NCI-H1417 (cell line): ENCODE measurements at places on chromosomes 11 and 22.

DNA sequence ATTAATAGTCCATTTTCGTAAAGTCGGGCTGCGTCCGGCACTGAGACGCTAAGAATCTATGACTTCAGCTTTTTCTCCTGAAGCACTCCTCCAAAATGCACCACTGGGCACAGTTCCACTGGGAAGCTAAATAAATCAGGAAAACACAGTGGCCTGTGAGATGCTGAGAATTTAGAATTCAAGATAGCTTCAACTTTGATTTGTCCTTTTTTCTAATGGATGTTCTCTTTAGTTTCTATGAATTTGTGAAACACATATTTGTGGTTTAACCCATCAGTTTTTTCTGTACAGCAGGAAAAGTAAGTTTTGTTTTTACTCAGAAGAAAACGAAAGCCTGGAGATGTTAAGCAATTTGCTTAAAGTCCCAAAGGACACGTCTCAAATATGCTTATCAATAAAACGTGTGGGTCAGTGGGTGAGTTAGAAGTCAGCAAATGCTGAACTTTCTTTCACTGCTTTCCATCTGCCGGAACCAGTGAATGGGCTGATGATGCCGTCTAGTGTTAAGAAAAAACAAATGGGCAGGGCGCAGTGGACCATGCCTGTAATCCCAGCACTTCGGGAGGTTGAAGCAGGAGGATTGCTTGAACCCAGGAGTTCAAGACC lies 40.7 kb upstream of the CLMP start:
- DNase-seq, result no peak

DNA sequence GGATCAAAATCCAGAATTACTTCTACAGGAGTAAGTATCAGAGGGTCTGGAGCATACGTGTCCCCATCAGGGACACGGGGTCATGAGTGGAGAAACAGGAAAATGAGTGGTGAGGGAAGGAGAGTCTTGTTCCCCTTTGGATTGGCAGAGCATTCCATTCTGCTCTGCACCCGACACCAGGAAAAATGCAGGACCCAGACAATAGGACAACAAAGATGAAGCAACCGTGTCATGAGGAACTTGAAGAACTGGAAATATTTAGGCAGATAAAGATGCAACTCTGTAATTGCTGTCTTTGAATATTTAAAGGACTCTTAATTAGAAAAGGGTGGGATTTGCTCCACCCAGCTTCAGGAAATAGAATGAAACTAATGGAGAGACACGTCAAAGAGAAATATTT lies 89.0 kb upstream of the BLID start:
- no peak for DNase-seq

DNA sequence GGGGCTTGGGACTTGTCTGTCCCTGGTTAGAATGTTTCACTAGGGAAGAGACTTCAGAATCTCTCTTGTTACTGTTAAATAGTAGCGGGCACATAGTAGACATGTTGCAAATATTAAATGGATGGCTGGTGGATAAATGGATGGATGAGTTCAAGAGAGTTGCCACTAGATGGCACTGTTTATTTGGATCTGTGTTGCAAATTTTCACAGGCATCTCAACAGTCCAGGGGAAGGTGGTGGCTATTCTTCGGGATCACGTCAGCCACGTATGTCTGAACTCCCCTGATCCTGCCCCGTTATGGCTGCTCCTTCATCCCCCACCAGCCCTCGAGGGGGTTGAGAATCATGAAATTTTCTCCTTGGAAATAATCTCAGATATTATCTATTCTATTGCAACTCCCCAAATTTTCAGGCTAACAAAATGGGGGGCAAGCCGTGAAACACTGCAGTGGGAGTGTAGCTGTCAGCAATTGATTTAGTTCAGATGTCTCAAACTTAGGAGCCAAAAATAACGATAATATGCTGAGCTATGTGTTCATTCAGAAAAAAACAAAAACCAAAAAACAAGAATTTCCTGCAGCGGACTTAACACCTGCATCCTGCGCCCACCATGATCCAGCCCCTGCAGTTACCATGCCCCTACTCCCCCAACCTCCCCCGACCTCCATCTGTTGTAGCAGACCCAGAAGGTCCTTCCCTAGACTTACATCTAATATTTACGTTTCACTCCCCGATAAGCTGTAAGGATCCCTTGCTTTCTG lies 29.1 kb upstream of the BIRC3 start:
- peak; percentile 90 for DNase-seq

GRCh38 chr11:131796541-131796940 lies 426.1 kb downstream of the NTM start:
- no peak for DNase-seq

DNA sequence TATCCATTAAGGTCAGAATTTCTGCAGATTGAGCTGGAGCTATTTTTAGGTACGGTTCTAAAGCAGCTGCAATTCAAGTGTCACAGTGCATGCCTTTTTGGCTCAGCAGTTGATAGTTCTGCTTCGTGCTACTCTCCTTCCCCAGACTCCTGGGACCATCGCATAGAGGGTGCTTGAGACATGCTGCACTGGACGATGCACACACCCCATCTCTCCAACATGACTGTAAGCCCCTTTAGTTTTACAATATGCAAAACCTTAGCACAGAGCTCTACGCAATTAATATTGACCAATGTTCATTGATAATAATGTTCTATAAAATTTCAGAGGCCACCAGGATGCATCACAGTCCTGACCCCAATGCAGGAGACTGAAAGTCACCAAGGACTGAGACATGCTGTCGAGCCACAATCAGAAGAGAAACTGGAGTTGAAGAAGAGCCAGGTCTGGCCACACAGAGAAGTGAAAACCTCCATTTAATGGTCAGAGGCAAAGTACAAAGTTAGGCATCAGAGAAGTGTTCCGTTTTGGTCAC lies 120.9 kb upstream of the ZC3H12C start:
- peak; percentile 6 for DNase-seq

GRCh38 chr11:69921128-69922014 lies 102.2 kb upstream of the FGF3 start:
- DNase-seq, result no peak

- DNase-seq, result no peak
Measured at GRCh38 chr22:38412435-38413084, 42.4 kb downstream of the KCNJ4 start.

GRCh38 chr22:23786261-23786710 lies 480 bp upstream of the SMARCB1 start:
- no peak for DNase-seq

DNA sequence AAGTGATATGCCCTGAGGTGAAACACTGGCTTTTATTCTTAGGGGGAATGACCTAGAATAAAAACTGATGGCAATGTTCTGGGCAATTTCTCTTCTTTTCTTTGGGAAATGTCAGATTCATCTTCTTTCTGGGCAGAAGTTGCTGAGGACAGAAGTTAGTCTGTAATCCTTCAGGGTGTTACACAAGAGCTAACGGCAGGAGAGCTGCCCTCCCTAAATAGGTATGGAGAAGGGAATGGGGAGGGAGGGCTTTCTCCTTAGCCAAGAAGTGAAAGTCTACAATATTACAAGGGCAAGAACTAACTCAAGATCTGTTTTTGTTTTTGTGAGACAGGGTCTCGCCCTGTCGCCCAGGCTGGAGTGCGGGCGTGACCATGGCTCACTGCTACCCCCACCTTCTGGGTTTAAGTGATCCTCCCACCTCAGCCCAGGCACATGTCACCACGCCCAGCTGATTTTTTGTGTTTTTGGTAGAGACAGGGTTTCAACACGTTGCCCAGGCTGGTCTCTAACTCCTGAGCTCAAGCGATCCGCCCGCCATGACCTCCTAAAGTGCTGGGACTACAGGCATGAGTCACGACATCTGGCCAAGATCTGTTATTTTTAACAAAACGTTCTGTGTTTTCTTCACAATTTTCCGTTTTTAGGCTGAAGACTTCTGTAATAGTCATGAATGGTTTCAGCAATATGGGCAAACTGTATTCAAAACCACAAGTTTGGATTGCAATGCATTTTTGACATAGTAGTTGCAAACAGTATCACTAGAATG lies 7.2 kb downstream of the PIWIL4 start:
- DNase-seq, result no peak

GRCh38 chr11:1049071-1049405 lies 12.5 kb upstream of the MUC6 start:
- no peak for DNase-seq

DNA sequence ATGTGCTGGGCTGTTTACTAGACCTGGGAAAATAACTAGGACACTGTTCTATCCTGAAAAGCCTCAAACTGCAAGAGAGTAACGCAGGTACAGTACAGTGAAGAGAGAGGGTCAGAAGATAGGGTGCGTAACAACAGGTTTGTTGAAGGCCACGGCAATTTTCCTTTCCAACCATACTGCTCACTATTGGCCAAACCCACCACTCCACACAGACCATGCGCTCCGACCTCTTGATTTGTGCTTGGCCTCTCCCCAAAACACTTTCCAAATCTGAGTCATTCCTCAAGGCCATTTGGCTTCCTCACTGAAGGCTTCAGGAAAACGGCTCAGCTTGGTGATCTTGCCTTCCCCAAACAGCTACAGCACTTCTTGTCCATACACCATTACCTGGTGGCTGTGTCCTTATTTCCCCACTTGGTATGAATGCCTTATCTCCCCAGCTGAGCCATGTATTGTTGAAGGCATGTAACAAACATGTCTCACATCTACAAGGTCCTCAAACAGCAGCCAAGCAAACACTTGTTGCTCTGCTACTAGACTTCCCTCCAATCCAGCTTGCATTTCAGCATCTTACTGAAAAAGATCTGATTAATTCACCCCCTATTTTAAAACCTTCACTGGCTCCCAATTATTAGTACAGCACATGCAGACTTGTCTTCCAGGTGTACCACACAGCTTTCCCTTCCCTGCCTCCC lies 40.9 kb downstream of the TCF20 start:
- no peak for DNase-seq

DNA sequence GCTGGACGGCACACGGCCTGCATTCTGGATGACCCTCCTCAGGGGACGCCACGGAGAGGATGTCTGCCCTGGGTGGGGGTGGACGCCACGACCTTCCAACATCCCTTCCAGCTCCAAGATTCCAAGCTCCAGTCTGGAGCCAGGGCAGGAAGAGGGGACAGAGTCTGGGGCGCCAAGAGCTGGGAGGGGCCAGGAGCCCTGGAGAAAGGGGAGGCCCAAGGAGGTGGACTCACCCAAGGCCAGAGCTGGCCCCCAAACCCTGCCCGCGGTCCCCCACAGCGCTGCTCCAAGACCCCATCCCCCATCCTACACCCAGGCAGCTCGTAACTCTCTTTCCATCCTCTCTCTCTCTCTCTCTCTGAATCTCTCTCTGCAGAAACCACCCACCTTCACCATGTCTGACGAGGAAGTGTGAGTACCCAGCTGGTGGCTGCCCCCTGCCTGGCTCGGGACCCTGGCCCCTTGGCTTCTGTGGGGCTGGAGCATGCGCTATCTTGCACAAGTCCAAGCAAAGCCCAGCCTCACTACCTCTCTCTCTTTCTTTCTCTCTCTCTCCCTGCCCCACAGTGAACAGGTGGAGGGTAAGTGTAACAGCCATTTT lies 3.1 kb downstream of the TNNT3 start:
- no peak for DNase-seq
